ENCODE measurements at places on chromosomes 1 and 21.
A peak's percentile ranks its signal among the peaks of the same experiment; 100 is the strongest.

DNA sequence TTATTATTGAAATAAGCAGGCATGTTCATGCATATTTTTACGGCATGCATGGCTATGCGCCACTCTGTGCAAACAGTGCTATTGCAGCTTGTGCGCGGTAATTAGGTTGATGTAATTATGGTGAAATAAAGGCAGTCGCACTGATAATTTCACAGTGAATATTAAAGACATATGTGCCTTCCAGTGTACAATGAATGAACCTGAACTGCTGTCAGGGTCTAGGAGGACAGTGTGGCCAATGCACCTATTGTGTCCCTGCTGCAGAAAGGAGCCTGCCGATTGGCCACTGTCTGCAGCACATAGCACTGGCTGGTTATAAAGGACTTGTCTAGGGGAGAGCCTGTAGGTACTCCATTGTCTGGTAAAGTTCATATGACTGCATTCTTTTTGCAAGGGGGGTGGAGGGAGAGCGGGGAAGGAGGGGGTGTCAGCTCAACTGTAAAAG, 340.4 kb downstream of the USP25 start:
- no peak for DNase-seq

DNA sequence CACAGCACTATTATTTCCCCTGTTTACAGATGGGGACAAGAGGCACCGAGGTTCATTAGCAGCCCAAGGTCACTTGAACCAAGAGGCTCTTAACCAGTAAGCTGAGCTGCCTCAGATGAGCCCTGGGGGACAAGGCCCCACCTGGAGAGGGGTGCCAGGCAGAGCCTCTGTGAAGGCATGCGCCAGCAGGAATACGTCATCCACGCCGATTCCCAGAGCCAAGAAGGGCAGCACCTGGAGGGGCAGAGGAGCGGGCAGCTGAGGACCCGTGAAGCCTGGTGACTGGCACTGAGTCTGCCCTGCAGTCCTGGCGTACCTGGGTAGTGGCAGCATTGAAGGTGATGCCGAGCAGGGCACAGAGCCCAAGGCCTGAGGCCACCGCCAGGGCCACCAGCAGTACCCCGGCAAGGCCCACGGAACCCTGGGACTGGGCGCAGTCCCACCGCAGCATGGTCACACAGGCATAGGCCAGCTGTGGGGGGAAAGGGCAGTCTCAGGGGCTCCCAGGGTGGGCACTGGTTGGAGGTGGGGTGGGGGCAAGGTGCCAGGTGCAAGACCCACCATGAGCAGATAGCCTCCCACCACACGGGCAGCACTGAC, 14.1 kb downstream of the PTCH2 start:
- DNase-seq: no peak

DNA sequence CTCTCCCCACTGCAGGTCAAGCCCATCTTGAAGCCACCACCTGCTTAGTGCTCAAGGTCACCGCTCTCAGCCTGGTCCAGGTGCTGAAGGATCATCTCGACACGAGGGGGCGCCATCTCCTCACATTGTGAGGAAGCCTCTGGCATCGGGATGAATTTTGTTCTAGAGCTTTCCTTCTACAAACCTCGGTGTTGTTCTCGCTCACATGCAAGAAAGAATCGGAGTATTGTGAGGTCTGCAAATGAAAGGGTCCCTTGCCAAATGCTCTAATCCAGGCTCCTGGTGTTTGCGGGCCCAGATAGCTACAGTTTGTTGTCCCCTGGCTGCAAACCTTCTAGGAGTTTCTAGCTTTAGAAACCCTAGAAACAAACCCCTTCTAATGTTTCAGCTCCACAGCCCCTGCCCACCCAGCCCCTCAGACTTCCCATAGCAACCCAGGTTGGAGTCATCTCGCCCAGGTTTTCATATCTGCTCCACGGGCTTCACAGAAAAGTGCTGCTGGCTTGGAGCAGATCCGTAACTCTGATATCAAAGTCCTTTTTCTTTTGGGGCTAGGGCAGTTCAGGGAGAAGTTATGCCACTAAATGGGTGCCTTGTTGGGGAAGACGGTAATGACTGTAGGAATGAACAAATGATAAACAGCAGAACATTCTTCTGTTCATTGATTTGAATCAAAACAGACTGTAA, 8.6 kb upstream of the ATP5PO start:
- peak; percentile 92 for DNase-seq

DNA sequence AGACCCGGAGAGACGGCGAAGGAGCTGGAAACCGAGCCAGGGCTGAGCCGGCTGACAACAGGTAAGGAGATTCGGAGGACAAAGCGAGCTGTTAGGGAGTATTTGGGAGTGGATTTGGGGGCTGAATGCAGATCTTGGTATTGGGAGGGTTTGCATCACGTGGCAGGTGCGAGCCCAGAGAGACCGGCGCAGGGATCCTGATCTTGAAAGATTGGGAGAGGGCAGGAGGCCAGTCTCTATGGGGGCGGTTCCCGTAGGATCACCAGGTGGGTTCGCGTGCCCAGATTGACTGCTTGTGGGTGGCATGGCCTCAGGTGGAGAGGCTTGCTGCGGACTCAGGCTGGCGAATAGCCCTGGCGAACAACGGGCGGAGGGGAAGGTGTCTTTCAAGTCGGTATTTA, 204 bp downstream of the CIART start:
- DNase-seq: no peak

DNA sequence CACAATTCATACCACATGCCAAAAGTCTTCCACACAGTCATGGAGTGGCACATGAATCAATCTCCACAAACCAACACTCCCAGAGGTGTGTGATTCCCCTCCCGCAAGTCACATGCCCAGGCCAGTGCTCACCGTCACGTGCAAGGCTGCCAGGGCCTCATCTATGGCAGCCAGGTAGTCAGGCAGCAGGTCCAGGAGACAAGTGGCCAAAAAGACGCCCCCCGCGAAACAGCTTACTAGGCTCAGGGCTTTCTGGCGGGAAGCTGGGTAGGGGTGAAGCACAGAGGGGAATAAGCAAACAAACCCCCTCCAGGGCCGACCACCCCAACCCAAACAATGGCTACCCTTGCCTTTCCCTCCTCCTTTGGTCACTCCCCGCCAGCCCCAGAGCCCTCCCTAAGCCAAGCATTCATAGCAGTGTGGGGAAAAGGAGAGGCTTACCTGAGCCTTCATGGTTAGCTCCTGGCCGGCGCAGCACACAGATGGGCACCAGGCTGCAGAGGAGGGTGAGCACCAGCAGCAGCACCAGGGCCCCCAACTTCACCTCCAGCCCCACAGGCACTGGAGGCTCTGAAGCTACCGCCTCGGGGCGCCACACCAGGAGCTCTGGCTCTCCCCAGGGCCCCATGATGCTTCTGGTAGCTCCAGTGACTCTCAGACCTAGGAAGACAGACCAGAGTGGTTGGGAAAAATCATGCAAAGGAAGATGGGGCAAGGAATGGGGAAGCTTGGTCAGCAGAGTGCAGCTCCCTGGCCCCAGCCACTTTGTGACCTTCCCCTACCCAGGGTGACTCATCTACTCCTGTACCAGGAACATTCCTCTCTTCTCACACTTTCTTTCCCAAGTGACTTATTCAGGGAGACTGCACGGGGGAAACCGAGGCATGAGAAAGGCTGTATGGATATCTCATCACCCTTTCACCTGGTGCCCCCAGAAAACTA, 978 bp downstream of the SLC39A1 start:
- no peak for DNase-seq

All from CD4-positive, alpha-beta T cell treated with Interleukin-2 at 100 ng/mL for 4 hours (primary cell).